ENCODE measurements at places on chromosomes 13 and 19.

DNA sequence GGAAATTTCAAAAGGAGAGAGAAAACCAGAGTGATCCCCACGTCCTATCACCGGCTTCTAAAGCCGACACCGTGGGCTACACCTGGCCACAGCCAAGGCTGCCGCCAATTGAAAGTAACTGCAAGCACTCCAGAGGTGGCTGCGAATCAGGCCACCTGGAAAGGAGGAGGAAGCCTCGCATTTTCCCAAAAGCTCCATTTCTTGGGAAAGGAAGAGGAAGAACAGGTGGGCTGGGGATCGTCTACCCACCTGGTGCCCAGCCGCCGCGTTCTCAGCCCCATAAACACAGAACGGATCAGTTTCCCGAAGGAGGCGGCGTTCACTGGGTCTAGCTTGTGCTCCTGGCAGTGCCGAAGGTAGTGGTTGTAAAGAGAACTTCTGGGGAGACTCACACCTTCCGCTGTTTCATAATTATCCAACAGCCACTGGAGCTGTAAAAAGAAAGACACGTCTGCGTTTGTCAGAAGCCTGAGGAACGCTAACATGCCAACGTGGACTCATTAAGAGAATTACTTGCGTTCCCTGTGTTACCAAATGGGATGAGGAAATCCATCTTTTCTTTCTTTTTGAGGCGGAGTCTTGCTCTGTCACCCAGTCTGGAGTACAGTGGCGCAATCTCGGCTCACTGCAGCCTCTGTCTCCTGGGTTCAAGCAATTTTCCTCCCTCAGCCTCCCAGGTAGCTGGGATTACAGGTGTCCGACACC is 38.1 kb upstream of the RANBP3 start:
- DNase-seq: no peak

DNA sequence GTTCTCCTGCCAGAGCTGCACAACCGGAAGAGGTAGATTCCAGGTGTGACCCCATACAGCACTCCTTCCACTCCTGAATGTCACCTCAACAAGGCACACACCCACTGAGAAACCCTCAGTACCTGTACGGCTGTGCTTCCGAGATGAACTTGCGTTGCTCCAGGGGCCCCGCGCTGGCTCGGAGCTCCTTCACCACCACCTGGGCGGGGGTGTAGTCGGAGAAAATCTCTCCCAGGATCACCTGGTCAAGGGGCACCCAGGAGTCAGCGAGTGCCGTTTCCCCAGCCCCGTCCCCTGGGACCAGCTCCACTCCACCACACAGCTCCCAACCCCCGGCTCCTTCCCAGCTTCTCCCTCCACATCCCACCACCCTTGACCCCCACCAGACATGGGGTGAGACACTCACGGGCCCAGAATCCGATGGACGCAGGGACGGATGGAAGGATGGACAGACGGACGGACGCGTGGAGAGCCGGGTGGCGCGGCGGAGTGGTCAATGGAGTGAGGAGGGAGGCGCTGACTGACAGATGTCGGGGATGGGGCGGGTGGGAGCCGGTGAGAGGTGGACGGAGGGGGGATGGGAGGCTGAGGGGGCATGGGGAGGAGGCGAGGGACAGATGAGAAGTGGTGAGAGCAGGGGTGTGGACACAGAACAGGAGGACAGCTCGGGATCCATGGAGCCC is 2.8 kb downstream of the LMTK3 start:
- no peak for DNase-seq

DNA sequence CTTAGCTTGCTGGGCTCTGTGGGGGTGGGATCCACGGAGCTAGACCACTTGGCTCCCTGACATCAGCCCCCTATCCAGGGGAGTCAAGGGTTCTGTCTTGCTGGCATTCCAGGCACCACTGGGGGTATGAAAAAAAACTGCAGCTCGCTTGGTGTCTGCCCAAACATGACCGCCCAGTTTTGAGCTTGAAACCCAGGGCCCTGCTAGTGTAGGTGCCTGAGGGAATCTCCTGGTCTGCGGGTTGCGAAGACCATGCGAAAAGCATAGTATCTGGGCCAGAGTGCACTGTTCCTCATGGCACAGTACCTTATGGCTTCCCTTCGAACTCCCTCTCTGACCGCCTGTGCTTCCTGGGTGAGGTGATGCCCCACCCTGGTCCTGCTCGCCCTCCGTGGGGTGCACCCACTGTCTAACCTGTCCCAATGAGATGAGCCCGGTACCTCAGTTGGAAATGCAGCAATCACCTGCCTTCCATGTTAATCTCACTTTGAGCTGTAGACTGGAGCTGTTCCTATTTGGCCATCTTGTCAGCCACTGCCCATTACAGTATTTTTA is 120.8 kb upstream of the TNFSF11 start:
- DNase-seq: no peak

DNA sequence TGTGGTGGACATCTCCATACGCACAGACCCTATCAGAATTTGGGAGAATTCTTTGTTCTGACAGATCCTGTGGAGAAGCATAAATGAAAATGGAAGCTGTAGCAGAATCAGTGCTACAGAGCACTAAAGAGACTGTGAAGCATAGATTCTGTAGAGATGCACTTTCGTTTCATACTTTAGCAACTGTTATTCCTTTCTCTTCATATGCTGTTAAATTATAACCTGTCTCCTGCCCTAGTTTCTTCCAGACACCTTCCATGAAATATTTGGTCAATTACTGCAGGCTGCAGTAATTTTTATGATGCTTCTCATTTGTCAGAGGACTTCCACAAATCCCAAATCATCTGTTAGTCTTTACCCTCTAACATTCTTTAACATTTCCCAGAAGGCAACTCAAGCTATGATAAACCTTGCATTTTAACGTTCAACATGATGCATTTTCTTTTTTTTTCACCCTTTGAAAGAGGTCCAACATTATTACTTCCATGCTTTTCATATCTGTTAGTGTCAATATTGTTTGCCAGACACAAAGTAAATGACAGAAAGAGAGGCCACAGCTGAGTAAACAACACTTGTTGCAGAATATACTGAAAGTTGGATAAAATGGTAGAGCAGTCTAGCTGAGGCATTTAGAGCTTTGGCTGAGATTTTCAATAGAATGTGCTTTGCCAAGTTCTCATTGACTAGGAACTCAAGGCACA is 412.7 kb downstream of the LMO7 start:
- DNase-seq: no peak

GRCh38 chr19:40599902-40600569 is 1.1 kb upstream of the LTBP4 start:
- no peak for DNase-seq

DNA sequence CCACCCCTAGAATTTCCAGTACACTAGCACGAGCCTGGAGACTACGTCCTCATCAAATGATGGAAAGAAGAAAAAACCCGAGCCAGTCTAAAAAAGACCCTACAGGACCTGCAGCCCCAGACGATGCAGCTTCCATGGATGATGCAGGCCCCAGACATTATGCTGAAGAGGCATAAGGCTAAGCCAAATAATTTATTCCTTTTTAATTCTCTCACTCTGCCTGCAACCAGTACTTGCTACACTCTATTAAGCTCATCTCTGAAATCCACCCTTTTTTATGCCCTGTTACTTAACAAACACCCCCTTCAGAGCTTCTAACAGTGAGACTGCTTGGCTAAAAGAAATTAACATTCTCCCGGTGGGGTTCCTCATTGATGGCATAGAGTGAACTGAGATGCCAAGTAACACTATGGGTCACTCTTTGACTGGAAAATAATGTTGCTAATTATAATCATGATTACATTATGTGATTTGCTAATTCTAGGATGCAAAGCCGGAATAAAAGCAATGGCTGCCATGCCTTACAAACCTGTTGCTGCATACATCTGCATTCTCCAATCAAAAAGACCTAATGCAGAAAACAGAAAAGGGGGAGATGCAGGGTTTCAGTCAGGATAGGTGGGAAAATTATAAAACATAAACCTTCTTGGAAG is 1462.4 kb downstream of the UQCRFS1 start:
- no peak for DNase-seq

DNA sequence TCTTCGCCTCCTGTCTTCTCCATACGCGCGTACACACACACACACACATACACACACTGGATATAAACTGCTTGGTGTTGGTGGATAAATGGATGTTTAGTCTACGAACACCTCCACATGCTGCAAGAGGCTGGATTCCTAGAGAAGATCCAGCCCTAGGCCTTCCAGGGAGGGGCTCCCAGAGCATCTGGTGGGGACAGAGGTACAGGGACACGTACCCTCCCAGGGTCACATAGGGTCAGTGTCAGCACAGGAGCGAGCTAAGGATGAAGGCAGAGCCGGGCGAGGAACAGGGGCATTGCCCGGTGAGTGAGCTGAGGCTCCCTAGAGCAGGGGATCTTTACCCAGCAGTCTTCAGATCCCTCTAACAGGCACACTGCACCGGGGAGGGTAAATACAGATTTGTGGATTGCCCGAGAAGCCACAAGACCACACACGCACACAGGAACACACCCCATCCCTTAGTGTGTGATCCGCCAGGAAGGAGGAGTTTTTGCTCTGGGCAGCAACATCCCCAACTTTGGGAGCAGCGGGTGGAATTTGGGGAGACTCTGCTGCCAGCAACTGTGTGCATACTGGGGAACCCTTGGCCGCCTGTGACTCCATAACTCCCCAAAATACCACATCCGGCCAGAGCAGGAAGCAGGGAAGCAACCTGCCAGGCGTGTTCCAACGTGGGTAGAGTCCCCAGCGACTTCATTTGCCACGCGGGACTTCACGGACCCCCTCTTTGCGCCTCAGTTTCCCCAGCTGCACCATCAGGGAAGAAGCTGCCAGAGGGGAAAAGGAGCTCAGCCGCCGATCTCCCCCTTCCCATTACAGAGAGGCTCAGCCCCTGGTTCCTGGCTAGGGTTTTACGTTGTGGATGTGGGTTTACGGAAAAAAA is 5.8 kb upstream of the TLE2 start:
- no peak for DNase-seq

- DNase-seq: peak; percentile 88
These were observed 41.2 kb downstream of the NFIX start for GRCh38 chr19:13036366-13036976.

DNA sequence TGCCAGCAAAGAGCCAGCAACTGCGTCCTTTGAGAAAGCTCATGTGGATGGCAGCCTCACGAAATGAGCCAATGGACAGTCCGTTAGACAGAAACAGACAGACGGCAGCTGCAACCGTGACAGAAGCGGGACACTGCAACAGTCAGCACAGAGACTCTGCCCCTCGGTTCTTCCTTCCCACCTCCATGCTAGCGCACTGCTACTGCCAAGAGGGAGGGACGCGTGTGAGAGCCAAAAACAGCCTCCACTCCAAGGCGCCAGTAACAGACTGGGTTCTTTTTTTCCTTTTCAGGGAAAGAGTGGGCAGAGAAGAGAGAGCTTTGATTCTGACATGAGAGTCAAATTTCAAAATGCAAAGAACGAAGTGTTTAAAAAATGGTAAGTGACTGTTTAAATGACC is 77.5 kb downstream of the SERP2 start:
- no peak for DNase-seq

GRCh38 chr13:108326309-108326708 is 56.8 kb downstream of the TNFSF13B start:
- DNase-seq: no peak

DNA sequence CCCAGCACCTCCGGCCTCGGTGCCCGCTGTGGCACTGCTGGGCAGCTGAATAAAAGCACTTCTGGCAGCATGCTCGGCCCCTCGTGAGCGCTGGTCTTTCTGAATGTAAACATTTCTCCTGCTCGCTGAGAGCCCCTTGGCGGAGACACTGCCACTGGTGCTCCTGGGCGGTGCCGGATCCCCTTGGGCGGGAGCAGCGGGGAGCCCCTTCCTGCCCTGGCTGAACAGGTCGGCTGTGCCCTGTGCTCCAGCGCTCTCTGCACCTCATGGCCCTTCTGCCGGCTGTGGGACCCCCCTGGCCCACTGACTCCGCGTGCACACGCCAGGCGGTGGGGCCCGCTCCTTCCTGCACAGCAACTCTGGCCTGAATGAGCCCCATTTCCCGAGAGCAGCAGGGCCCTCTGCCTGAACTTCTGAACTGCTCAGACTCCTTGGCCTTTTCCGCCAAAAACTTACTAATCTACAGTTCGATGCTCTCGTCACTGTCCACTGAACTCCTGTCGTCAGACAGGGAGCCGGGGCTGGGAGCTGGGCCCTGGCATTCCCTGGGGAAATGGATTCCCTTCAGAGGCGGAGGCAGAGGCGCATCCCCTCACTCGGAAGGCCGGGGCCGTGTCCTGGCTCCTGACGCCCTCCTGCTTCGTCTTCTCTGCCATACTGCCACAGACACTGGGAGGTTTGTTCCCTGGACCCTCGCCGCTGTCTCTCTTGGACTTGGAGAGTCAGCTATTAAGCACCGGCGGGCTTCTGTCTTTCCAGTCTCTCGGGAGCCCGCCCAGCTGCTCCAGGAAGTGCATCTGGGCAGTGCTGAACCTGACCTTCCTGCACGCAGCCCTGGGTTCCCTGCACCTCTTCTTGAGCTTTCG is 14.2 kb downstream of the RB1 start:
- no peak for DNase-seq

Measured in MG63 (cell line).